A549 treated with Mapracorat at 1 μM for 4 hours (cell line): ENCODE measurements at places on chromosomes 2 and 18. TPM values are rescaled to one million over a fixed set of nuclear protein-coding genes. Genes with fewer than 3 reads are reported as not detected.

MC2R gene
- not detected in 5 replicates for total RNA-seq

ERMN gene
- total RNA-seq: not detected in 5 replicates

SERPINB11 gene
- total RNA-seq: 0.20 TPM in 1 of 5 replicates, not detected in the others

GPR75 gene
- 1.4 to 2.2 TPM (median 1.6 TPM) in 5 replicates for total RNA-seq

FBXO36 gene
- 0.83 to 1.7 TPM (median 1.4 TPM) in 5 replicates for total RNA-seq

UGT1A4 gene
- 0.07 to 0.12 TPM in 2 of 5 replicates, not detected in the others for total RNA-seq

CRYGC gene
- not detected in 5 replicates for total RNA-seq

APCDD1 gene
- total RNA-seq: not detected in 5 replicates

FKBP7 gene
- 7.9 to 12.8 TPM (median 9.7 TPM) in 5 replicates for total RNA-seq

ITGA4 gene
- total RNA-seq: 1.2 to 2.5 TPM (median 1.8 TPM) in 5 replicates

CCDC178 gene
- not detected in 5 replicates for total RNA-seq

LAMA3 gene
- total RNA-seq: 43.8 to 64.9 TPM (median 60.1 TPM) in 5 replicates

LHCGR gene
- not detected in 5 replicates for total RNA-seq

SERPINB12 gene
- not detected in 5 replicates for total RNA-seq

EGR4 gene
- total RNA-seq: 0.20 to 0.34 TPM (median 0.28 TPM) in 5 replicates

ACOXL gene
- not detected in 5 replicates for total RNA-seq

SNTG2 gene
- total RNA-seq: not detected in 5 replicates

CD8A gene
- 0.30 to 0.60 TPM (median 0.40 TPM) in 5 replicates for total RNA-seq

IL36B gene
- total RNA-seq: 0.15 to 0.34 TPM (median 0.17 TPM) in 3 of 5 replicates, not detected in the others

ANKAR gene
- 0.64 to 1.9 TPM (median 1.5 TPM) in 5 replicates for total RNA-seq

CHST9 gene
- not detected in 5 replicates for total RNA-seq

UPP2 gene
- total RNA-seq: not detected in 5 replicates

ABHD1 gene
- total RNA-seq: 0.77 to 2.1 TPM (median 1.5 TPM) in 5 replicates

GREB1L gene
- 2.8 to 4.3 TPM (median 3.7 TPM) in 5 replicates for total RNA-seq

CYP27A1 gene
- 0.14 to 0.16 TPM (median 0.15 TPM) in 3 of 5 replicates, not detected in the others for total RNA-seq

IL1RN gene
- total RNA-seq: 0.13 to 0.53 TPM (median 0.37 TPM) in 5 replicates
